Dermis lymphatic vessel endothelial cell (primary cell): ENCODE measurements at places on chromosomes 3 and 15. TPM values are rescaled to one million over a fixed set of nuclear protein-coding genes. Genes with fewer than 3 reads are reported as not detected.

Gene AADACL2
- total RNA-seq, result not detected in 2 replicates

Gene THPO
- total RNA-seq, result under 0.01 and 0.09 TPM in 2 replicates

Gene CCR2
- not detected in 2 replicates for total RNA-seq

Gene TNFAIP8L3
- 116 and 127 TPM in 2 replicates for total RNA-seq

Gene SERPINI2
- not detected in 2 replicates for total RNA-seq

Gene LRRK1
- 5.6 and 7.5 TPM in 2 replicates for total RNA-seq

Gene ZNF385D
- 0.76 and 0.86 TPM in 2 replicates for total RNA-seq

Gene GOLGA8G
- total RNA-seq, result not detected in 2 replicates

Gene RARB
- total RNA-seq, result 0.43 and 1.4 TPM in 2 replicates

Gene KCNAB1
- under 0.01 TPM in 1 of 2 replicates, not detected in the other for total RNA-seq

Gene CTDSPL
- total RNA-seq, result 98.7 and 179 TPM in 2 replicates

Gene CLDN18
- total RNA-seq, result not detected in 2 replicates
